ENCODE measurements at places on chromosomes 6 and 20.

DNA sequence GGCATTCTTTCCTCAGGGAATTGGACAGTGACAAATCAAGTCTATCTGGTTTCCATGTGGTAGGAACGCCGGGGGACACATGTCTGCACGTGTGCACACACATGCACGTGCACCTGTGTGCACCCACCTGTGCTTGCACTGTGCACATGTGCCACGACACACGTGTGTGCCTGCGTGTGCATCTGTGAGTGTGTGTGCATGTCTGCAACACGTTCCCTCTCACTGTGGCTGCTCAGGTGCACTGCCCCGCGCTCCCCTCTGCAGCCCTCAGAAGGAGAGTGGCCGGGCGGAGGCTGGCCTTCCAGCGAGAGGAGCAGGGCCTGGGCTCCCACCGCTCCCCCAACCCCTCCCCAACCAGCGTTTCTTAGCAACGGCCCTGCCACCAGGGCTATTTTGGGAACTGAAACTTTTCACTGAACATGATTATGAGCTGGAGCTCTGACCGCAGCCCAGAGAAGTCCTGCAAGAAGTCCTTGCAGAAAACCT, 147.8 kb downstream of the PHACTR3 start:
- no peak for DNase-seq

DNA sequence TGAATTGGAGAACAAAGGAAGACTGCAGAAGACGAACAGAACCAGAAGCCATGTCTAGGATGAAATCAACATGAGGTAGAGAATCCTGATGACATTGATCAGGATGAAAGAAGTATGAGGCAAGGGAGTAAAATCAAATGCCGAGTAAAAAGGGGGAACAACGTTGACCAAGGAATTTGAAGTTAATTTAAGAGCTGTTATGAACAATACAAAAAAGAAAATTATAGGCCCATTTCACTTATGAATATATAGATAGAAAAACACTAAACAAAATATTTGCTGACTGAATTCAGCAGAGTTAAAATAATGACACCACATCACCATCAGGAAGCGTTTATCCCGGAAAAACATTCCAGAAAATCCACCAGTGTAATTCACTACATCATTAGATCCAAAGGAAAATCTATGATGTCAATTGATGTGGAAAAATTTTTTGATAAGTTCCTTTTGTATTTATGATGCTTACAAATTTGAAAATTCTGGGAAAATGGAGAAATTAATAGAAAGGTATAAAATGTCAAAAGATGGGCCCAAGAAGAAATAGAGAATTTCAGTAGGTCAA, 8.1 kb upstream of the CCN5 start:
- DNase-seq: no peak

DNA sequence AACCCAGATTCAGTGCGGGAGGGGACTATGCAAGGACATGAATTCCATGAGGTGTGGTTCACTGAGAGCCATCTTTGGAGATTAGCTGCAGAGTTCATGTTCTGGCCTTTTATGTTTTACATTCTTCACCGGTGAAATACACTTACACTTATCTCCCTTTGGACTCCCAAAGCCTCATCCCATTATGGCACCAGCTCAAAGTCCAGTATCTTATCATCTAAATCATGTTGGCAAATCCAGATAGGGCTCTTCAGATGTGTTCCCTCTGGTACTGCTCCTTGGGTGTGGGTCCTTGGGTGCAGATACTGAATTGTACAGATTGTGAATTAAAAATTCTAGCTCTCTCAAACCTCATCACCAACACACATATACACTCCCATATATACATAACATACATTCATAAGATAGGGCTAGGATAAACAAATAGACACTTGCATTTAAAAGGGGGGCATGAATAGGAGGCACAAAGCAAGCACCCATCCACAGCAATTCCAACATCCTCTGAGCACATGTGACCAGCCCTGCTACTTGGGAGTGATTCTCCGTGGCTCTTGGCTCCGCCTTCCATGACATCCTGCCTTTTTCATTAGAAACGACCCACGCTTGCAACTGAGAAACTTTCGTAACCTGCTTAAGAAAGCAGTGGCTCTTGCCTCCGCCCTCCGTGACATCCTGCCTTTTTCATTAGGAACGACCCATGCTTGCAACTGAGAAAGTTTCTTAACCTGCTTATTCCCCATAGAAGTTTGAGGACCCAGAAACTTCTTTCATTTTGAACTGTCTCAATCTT, 53.6 kb upstream of the LRRC1 start:
- no peak for DNase-seq

GRCh38 chr6:61711849-61712248, 574.2 kb downstream of the KHDRBS2 start:
- DNase-seq: no peak

GRCh38 chr6:143965503-143966171, 42.4 kb downstream of the PLAGL1 start:
- no peak for DNase-seq

DNA sequence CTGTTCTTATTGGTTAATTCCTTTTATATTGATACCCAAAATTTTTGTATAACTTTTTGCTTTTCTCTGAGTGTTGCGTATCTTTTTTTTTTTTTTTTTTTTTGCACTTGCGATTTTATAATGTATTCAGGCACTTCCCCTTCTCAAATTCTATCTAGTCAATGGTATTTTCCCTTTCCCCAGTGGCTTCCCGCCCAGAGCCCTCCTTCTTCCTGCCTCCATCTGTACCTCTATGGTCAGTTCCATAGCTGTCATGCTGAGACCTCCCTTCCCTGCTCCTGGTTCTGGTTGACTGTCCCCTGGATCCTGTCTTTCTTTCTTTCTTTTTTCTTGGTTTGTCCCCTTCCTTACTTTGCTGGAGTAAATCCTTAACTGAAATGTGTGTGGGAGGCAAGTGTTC, 94.7 kb downstream of the RNF144B start:
- DNase-seq: no peak

- DNase-seq: no peak
These were observed 348.3 kb upstream of the ZFP64 start for GRCh38 chr20:52539891-52540290.

GRCh38 chr6:137093183-137094069, 48.7 kb upstream of the IL20RA start:
- no peak for DNase-seq

DNA sequence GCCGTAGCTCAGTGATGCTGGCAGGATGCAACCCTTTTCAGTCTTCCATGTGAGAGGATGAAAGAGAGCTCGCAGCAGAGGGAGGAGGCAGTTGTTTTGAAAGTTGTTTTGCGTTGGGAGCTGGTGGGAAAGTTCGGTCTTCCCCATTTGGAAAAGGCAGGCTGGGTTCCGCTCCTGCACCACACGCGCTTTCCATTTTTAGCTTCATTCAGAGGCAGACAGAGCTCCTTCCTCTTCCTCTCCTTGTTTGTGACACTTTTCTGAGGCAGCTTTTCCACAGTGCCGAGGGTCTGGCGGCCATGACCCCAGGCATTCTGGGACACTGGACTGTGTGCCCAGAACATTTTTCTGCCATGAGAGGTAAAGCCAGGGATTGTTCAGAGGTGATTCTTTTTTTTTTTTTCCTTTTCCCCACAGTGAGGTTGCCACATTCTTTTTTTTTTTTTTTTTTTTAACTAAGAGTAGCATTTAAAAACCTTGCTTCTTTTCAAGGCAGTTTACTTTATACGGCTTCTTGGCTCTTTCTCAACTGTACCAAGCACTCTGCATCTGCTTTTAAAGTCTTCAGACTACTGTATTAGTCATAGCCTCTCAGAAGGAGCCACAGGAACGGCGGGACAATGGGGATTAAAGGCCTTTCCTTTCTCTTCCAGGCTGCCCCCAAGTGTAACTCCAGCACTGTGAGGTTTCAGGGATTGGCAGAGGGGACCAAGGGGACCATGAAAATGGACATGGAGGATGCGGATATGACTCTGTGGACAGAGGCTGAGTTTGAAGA, 1.6 kb downstream of the PRDM1 start:
- DNase-seq: no peak

- no peak for DNase-seq
These were observed 1040.7 kb upstream of the ADGRB3 start for GRCh38 chr6:67594366-67594765.

GRCh38 chr20:46998477-46999240, 104.0 kb downstream of the EYA2 start:
- DNase-seq: no peak

DNA sequence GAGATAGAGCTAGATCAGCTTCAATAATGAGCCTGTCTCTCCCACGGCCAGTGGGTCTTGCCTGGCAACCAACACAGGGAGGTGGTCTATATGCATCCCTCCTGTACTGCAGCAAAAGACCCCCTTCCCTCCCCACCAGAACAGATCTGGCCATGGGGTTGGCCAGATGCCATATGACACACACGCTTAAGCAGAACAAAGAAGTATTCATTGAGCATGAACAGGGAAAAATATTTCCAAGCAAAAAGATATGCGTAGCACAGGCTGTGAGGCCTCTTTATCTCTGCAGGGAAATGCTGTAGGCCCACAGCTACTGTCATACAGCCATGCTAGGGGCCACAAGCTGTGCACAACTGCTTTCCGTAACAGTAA, 73.4 kb upstream of the NRSN1 start:
- no peak for DNase-seq

DNA sequence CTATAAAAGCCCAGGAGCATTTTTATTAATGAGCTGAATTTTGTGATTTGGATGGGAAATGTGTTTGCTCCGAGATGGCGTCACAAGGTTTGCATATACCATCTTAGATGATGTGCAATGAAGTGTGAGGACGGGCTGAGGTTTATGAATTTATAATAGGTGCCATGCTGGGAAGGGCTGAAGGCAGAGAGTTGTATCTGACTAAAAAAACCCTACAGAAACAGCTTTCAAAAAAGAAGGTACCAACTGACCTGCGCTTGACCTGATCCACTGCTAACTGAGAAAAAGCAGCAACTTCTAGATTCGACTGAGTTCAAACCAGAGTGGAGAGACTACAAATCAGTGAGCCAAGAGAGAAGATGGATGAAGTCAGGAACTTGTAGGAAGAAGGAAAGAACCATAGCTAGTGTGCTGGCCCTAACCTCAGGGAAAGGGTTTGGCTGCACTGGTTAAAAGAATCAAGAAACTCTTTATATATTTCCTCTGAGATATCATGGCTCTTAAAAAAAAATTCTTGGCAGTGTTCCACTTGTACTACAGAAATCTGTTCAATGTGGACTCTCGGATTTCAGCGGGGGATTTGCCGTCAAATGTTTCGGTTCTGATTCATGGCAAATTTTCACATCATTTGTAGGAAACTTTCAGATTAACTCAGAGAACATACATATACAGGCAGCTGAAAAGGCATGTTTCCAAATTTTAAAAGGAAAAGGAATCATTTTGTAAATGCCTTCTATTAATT, 56.5 kb upstream of the HDGFL1 start:
- DNase-seq: no peak

DNA sequence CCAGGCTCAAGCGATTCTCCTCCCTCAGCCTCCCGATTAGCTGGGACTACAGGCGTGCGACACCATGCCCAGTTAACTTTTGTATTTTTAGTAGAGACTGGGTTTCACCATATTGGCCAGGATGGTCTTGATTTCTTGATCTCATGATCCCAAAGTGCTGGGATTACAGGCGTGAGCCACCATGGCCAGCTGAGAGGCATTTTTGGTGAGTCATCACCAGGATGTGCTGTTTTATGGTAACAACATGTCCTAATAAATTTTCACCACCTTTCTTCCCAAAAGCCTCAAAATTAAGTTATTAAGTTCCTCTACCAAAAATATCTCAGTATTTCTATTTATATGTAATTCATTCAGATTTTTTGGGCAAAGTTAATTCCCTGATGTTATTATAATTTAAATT, 53.5 kb downstream of the COL21A1 start:
- no peak for DNase-seq

DNA sequence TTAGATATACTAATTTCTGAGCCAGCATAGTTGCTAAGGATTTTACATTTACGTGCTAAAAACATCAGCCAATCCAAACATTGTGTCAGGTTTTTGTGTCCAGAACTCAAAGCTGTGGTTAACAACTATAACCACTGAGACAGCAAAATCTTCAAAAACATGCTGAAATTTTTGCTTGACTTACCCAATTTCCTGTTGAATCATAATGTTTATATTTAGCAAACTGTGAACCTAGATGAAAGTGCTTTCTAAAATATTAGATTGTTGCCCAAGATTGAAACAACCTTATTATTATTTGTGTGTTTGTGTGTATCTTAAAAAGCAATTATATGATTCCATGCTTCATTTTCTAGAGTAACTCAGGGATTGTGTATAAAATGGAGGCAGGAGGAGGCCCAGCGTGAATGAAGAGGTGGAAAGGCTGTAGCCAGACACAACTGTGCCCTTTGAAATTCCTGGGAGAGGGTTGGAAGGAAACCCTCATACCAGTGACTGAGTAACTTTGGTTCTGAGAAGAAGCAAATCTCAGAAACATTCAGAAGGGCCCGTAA, 48.0 kb downstream of the ARMC2 start:
- peak; percentile 81 for DNase-seq

DNA sequence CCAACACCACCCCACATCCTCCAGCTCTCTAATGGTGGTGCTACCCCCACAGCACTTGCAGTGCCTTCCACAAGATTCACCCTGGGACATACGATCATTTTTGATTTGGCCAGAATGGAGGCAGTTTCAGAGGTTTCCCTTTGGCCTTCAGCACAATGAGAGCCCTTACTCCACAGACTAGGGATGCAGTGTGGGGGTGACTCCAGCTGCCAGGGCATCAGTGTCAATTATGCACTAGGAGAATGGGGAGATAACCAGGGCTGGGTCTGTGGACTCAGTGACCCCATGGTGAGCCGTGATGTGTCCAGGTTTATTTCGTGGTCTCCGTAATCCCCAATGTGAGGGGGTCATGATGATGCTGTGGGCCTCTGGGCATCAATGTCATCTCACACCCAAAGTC, 31.5 kb upstream of the MICB start:
- DNase-seq: no peak
